ENCODE measurements at places on chromosomes 4 and X. TPM values are rescaled to one million over a fixed set of nuclear protein-coding genes. Genes with fewer than 3 reads are reported as not detected.

The PPP2R2C gene
- polyA plus RNA-seq, result 6.4 TPM

- no peaks in the 10 kb centered on the region for H3K27me3 ChIP-seq
- no peaks in the 10 kb centered on the region for H3K36me3 ChIP-seq
- H3K4me3 ChIP-seq, result no peak overlapping the region
- no peaks in the 10 kb centered on the region for H3K4me1 ChIP-seq
- H3K27ac ChIP-seq, result no peak overlapping the region
Observed at GRCh38 chr4:39231660-39232059, 49.3 kb downstream of the WDR19 start.

The RS1 gene
- 0.03 TPM for polyA plus RNA-seq

DNA sequence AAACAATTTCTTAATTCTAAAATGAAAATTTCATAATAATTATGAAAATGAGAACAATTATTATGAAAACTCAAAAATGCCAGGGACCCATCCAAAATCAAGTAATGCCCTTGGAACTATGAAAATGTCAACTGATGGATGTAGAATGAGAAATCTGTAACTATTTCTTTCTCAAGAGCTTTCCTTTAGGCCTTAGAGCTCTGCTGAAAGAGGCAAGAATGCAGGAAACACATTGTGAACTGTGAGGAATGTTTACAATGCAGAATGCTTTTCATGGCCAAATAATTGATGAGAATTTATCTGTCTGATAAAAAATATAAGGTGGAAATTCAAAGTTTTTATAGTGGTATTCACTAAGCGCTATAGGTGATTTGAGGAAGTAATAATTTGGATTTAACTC lies 207.1 kb upstream of the PCDH18 start:
- no peaks in the 10 kb centered on the region for H3K36me3 ChIP-seq
- no peak overlapping the region for H3K27ac ChIP-seq
- H3K4me3 ChIP-seq, result no peak overlapping the region
- no peak for DNase-seq

DNA sequence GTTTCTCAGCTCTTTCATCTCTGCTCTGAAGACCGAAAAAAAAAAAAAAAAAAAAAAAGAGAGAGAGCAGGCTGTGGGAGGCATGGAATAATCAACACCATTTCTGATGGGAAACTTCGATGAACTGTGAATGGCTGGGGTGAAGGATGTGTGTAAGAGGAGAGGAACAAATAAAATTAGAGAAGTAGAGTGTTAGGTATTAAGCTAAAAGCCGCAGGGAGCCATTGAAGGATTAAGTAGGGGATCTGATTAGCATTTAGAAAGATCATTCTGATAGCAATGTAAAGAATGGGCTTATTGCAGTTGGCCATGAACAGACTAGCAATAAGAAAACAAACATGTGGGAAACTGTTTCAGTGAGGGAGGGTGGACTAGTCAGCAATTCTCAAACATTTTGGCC lies 33.6 kb upstream of the JADE1 start:
- DNase-seq, result no peak
- no peaks in the 10 kb centered on the region for H3K4me1 ChIP-seq
- no peaks in the 10 kb centered on the region for H3K27me3 ChIP-seq
- H3K27ac ChIP-seq, result no peak overlapping the region
- H3K36me3 ChIP-seq, result no peaks in the 10 kb centered on the region
- H3K4me3 ChIP-seq, result no peak overlapping the region

DNA sequence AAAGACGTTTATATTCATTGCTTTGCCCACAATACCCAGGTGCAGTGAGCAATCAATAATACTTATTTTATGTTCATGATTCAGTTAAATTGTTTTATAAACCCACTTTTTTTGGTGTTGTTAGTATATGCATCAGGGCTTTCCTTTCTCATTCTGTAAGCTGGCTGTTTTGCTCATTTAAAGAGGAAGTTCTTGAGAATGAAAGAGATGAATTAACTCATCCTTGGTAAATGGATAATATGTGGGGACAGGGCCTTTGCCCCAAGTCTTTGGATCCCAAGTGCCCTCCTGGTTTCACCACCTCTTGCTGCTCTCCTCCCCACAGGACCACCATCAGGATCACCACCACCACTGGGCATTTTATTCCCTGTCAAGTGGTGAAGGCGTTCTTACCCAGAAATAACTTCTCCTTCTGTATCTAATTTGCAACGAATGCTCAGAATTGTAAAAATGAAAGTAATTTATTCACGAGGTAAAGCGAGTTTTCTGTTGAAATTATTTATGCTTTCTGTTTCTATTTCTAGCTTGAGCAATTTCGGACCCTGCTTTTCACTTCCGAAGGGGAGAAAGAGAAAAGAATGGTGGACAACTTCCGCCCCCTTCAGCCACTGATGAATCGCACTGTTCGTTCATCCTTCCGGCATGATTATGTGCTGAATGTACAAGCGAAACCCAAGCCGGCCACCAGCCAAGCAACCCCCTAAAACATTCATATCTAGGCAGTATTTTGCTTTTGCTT lies 8.2 kb upstream of the ZRSR2 start:
- no peak for DNase-seq
- H3K4me3 ChIP-seq, result no peak overlapping the region
- no peaks in the 10 kb centered on the region for H3K4me1 ChIP-seq
- no peaks in the 10 kb centered on the region for H3K27me3 ChIP-seq
- no peaks in the 10 kb centered on the region for H3K36me3 ChIP-seq
- H3K27ac ChIP-seq, result no peak overlapping the region

DNA sequence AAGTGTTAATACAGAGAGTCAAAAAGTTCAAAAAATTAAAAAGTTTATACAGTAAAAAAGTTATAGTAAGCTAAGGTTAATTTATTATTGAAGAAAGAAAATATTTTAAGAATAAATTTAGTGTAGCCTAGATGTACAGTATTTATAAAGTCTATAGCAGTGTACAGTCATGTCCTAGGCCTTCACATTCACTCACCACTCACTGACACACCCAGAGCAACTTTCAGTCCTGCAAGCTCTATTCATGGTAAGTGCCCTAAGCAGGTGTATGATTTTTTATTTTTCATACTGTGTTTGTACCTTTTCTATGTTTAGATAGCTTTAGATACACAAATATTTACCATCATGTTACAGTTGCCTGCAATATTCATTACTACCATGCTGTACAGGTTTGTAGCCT lies 108.9 kb downstream of the FHIP1A start:
- H3K27me3 ChIP-seq, result no peaks in the 10 kb centered on the region
- H3K27ac ChIP-seq, result no peak overlapping the region
- no peak for DNase-seq
- no peaks in the 10 kb centered on the region for H3K36me3 ChIP-seq

Data from H1 (cell line).